ENCODE measurements at places on chromosomes 1 and 21.

- no peak for DNase-seq
Measured at GRCh38 chr1:93461236-93461635, 13.3 kb downstream of the FNBP1L start.

DNA sequence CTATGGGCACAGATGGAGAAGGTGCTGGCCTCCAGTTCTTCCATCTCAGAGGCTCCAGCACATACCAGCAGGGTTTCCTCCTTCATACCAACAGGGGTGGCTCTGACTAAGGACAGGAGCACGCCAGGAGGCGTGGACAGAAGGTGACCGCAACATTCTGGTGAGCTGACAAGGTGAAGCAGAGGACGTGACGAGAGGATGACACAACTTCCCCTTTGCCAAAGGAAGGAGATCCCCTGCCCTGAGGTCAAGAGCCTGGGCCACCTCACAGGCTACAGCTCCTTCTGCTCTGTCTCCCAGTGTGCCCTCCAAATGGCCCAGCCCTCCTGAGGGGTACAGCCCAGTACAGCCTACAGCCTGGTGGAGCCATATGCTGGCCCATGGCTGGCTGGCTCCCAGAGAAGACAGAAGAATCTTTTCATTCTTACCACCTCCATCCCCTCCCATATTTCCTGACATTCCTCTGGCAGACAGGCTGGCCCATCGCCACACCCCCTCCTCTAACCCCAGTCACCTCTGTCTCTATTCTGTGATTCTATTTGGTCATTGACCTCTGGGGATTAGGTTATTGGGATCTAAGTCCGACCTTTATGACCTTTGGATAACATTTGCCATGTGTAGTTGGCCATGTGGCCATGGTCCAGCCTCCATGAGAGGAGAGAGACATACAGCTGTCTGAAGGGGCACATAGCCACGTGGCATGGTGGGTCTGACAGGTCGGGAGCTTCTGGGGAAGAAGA lies 5.1 kb upstream of the LAMB3 start:
- DNase-seq: no peak

DNA sequence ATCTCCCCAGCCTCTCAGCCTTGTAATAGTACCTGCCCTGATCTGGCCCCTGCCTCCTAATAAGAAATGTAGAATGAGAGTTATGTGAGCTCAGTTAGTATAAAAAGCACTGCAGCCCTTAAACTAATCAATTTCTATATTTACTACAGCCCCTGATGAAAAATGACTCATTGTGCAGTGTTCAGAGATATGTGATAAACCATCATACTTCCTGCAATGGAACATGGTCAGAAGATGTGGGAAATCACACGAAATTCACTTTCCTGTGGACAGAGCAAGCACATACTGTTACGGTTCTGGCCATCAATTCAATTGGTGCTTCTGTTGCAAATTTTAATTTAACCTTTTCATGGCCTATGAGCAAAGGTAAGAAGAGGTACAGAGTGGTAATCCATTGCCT lies 176.8 kb upstream of the PDE4B start:
- DNase-seq: no peak

- DNase-seq: no peak
Measured at GRCh38 chr21:44752671-44753235, 41.4 kb upstream of the TSPEAR start.

DNA sequence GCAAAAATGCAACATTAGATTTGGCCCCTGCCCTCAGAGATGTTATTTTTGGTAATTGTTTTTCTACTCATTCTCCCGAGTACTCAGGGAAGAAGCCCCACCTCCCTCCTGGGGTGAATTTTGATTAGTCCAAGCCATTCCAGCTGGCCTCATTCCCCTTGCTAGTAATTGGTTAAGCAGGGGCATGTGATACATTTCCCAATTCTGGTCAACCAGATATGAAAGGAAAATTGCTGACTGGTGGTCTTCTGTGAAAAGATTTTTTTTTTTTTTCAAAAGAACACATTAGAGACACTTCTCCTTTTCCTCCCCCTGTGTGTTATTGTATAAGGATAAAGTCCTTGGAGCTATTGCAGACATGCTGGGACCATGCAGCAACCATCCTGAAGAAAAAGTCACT lies 71.1 kb upstream of the AKT3 start:
- no peak for DNase-seq

DNA sequence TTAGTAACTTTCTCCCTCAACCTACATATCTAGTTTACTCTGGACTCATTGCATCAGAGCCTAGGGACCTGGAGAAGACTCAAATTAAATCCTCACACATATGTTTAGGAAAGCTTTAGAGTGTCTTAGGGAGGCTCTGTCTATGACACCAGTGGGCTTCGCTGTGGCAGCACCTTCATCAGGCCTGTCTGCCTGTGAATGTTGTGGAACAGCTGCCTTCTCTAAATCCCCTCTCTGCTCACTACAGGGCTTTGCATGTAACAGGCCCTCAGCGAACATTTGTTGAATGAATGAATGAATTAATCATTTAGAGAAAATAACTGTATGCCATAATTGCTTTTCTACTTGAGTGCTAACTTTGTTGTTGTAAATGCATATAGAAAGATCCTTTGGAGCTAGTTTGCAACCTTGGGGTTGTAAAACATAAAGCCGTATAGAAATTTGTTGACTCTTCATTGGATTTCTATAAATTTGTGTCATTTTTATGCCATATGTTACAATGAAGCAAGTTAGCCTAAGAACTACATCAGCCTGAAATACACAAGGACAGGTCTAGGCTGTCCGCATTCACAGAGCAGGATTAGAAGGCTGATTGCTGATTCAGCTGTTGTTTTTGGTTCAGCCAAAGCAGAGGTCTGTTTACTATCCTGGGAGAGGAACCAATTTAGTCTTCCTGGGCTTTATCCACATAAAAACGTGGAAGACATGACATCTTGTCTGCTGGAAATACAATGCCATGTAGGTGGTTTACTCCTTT lies 238.0 kb downstream of the ASTN1 start:
- DNase-seq: no peak

DNA sequence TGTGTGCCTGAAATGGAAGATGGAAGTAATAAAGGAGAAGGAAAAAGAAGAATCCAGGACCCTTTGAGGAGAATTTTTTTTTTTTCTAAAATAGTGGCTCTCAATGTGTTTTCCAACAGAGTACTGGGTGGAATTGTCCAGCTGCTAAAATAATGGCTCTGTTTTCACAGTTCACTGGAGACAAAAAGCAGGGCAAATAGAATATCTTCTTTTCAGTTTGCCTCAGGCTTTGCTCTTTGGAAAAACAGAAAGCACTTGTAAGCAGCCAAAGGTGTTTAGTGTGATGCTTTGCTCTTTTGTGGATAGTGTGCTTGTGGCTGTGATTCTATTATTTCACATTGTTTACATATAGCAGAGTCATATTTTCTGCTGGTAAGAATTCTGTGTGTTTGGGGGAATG lies 77.4 kb upstream of the MROH9 start:
- DNase-seq: no peak

DNA sequence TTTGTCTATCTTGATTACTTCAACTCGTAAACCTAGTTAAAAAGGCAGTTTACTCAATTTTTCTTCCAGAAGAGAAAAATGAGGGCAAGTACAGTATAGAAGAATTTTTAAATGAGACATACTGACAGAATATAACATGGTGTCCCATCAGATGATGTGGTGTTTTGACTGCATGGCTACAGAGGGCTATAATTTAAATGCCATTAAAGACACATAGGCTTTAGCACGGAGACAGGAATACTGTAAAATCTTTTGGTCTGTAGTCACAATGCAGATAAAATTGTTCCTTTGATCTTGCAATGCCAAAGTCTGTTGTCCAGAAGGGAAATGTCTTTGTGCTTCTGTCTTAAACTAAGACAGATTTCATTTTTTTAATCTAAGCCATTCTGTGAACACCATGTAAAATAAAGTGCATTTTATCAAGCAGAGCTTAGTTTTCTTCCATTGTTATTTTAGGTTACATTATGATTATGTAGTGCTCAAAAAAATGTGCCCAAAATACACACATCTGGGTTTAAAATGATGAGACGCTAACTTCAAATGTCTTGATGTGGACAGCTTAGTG lies 249.6 kb downstream of the PTPRC start:
- DNase-seq: no peak

GRCh38 chr21:35475762-35476161 lies 426.7 kb upstream of the RUNX1 start:
- no peak for DNase-seq

GRCh38 chr1:15799928-15800835 lies 7.3 kb downstream of the UQCRHL start:
- no peak for DNase-seq

DNA sequence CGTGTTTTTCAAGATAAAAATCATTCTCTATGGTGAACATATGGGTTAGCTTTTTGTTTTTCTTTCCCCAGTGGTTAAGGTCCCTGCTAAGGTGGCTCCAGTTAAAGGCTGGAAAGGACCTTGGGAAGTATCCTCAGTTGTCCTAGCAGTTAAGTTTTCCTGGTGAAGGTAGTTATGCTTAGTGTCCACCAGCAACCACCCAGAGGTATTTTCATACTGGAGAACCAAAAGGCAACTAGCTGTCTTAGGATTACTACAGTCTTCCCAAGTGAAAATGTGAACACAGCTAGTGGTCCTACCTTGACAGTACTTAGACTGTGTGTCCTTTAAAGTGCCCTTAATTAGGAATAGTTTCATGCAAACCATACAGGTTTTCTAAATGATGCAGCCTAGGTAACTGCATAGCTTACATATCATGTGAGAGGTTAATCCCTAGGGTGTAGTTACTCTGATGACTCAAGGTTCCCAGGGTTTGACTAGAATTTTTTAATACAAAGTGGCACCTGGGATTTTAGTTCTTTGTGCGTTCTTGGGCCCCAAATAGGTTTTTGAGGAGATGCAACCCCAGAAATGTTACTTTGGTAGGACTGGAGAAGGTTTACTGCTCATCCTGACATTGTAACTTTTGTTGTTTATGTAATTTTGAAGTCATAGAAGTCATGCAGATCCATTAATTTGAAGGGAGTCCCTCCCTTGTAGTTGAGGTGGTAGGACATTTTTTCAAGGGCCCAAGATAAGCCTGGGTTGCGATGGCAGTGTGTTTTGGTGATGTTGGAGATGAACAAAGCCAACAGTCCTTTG lies 36.5 kb downstream of the YY1AP1 start:
- no peak for DNase-seq

DNA sequence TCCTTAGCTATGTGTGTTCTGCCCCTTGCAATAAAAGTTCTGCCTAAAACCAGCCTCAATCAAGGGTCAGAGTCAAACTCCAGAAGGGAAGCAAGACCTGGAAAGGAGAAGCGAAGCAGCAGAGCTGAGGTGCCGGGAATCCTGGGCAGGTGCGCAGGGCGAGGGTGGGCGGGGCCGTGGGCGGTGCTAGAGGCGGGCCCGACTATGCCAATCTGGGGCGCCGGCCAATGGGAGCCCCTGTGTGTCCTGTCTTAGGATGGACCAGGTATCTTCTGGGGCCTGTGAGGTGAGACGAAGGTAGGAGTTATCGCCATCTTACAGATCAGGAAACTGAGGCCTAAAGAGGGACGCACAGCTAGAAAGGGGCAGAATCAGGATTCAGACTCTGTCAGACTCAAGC lies 120.3 kb downstream of the PTPRU start:
- no peak for DNase-seq

DNA sequence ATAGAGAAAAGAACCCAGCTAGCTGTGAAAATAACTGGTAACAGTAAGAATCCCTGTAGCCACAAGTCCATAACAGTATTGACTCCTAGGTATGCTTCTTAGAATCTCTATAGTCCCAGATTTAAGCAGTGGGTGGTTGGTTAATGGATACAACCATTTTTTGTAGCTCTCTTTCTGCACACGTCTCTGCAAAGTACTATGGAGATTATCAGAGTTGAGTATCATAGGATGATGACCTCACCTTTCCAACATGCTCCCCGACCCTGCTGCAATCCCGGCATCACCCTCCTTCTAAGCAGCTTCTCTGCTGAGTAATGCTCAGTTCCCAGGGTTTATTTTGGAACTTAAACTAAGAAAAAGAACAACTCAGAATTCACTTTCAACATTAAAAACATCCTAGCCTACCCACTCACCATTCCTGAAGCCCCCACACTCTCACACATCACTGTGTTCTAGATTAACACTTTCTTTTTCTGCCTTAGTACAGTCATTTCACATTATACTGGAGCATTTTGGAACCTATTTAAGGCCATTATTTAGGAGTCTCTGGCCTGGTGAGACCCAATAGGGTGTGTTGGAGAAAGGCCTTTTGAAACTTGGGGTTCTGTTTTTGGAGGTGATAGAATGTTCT lies 2.7 kb downstream of the MLLT11 start:
- no peak for DNase-seq

All from aorta (tissue), 5 donors.